ENCODE measurements at places on chromosomes 4 and X.

DNA sequence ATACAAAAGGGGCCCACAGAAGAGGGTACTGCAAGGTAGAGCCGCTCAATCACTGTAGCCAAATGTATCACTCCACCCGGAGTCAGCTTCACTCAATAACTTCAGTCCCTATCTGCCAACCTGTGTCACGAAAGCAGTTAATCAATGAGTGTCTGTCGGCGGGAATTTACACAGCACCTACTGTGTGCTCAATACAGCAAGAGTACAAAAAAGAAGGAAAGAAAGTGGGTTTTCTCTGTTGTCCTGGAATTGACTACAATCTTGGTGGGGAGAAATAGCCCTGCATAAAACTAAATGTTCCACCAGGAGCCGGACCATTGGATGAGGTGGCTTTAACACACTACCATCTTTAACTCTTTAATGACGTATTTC lies 780 bp upstream of the NKRF start:
- DNase-seq: no peak

- no peak for DNase-seq
These were observed 37.5 kb upstream of the ADH1C start for GRCh38 chr4:99390055-99390454.

GRCh38 chr4:19092797-19093196 lies 1071.2 kb upstream of the LCORL start:
- DNase-seq: no peak

DNA sequence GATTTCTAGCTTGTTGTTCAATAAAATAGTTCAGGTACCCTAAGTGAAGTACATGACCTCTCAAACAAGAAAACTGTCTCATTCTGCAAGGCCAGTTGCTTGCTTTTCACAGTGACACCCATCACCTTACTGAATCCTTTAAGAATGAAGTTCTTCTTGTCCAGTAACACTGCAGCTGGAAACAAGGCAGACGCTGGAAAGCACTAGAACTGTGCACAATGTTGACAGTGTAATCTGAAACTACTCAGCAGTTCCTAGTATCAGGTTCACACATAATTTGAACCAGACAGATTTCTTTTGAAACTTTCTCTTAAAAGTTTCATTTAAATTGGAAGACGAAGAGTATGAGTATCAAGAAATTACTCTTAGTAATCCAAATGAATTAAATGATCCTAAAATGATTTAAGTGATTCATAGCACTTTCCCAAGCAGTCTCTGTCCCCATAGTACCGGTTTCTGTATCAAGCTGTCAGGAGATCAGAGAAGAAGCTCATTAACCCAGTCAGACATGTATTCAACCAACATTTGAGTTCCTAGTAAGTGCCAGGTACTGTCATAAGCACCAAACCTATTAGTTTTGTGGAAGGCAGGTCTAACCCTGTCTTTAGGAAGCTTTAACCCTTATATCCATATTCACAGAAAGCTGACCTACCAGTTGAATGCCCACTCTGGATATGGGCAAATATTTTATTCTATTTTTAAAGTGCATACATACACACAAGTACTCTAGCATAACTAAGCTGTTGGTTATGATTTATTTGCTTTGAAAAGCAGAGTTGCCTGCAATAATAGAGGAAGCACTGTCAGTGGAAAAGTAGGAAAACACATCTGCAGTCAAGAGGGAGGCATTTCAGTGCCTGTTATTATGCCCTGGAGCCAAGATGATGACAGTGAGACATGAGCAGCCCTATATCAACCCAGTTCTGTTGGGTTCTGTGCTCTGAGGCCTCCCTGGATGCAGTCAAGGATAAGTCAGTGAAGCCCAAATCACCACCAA lies 63.6 kb downstream of the PALLD start:
- no peak for DNase-seq

GRCh38 chrX:123455693-123456092 lies 271.6 kb downstream of the GRIA3 start:
- no peak for DNase-seq

DNA sequence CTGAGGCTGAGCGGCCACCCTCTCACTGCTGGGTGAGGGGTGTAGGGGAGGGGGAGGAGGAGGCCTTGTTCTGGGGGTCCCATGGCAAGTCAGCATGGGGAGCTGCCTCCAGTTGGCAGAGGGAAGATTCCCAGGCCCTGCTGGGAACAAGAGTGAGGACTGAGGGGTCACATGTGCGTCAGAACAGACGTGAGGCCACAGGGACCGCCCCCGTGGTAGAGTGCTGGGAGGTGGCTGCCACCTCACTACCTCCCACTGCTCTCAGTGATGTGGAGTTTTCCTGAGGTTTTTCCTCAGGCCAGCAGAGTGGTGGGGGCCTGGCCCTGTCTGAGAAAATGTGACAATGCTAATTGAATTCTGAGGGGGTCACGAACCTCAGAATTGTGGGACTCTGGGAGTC lies 568 bp downstream of the MAGEC1 start:
- DNase-seq: no peak

- no peak for DNase-seq
These were observed 1.0 kb upstream of the RELL1 start for GRCh38 chr4:37687194-37687562.

GRCh38 chr4:8221985-8222384 lies 22.9 kb downstream of the SH3TC1 start:
- no peak for DNase-seq

DNA sequence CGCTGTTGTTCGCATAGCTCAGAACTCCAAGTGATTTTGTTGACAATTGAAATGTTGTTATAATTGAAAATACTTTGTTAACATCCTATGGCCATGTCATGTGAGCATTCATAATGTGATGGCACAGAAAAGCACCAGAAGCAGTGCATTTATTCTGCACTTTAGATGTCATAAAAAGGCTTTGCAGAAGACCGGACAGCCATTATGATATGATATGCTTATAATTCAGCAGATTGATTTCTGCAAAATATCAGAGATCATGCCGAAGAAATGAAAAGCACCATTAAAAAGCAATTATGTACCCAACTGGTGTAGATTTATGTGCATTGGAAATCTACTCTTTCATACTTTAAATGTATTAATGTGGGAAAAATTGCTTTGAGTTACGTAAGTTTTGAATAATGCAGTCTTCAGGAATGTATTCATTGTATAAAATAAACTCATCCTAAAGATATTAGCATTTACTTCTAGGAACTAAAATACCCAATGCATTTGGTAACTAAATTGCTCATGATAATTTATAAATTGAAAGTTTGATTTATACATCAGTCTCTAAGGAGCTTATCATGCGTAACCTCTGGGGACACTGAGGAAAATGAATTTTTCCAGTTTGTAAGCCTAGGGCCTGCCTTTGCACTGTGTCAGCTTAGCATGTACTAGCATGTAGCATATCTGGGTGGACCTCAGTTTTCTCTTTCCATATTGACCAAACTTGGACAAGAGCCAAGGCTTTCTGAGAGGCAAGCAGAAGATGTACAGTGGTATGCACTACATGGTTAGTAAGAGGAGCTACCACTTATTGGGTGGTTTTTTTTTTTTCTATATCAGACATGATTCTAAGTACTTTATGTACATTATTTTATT lies 43.6 kb downstream of the TLR10 start:
- DNase-seq: no peak

GRCh38 chrX:147981038-147981752 lies at the start of gene FMR1NB:
FMR1NB (plus strand) TSS chrX:147981337; CDS start chrX:147981403, 66 bp downstream.
- no peak for DNase-seq

DNA sequence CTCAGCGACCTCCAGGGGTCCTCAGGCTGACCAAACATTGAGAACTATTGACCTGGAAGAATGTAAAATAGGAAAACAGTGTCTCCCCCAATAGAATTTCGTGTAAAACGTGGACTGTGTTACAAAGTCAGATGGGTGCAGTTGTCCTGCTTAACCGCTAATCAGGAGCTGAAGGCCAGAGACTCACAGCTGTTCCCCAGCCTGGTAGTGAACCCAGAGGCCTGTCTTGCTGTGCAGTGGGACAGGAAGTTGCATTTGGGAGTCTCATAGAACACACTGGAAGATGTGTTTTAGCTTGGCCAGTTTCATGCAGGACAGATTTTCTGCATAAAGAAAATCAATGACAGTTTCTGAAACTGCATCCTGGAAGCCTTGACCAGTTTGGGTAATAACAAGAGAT lies 151.5 kb downstream of the PTTG2 start:
- no peak for DNase-seq

DNA sequence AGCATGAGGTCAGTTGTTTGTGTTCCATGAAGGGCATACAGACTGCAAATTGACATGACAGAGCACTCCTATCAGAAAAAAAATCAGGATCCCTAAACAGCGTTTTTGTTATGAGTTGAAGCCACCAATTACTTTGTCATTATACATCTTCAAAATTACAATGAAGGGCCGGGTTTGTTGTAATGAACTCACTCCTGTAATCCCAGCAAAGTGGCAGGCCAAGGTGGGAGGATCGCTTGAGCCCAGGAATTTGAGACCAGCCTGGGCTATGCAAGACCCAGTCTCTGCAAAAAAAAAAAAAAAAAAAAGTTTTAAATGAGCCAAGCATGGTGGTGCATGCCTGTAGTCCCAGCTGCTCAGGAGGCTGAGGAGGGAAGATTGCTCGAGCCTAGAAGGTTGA lies 3.5 kb upstream of the DCTD start:
- DNase-seq: no peak

DNA sequence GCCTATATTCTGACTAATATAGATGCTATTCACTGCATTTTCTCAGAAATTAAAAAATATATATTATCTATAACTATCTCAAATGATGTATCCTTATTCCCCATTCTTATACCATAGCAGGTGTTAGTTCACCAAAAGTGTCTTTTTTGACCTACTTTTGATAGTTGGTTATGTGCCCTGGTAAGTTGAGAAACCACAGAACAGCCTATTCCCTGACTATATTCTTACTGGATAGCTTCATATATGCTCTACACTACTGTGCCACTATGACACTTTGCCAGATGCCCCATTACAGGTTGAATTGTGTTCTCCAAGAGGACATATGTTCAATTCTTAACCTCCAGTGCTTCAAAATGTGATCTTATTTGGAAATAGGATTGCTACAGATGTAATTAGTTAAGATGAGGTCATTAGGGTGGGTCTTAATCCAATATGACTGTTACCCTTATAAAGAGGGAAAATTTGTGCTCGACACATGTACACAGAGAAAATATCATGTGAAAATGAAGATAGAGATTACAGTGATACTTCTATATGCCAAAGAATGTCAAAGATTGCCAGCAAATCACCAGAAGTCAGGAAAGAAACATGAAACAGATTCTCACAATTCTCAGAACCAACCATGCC lies 76.1 kb downstream of the LRBA start:
- DNase-seq: no peak

DNA sequence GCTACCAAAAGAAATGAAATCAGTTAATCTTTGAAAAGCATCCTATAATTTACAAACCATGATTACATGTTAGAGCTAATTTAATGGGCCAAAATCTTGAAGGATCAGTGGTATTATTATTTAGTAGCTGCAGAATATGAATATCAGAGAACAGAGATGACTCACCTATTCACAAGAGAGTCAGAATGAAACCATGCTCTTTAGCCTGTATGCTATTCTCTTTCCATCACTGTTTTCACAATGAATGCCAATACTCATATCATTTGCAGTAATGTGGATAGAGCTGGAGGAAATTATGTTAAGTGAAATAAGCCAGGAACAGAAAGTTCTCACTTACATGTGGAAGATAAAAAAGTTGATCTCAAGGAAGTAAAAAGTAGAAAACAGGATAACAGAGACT lies 414.1 kb downstream of the CENPC start:
- DNase-seq: no peak

DNA sequence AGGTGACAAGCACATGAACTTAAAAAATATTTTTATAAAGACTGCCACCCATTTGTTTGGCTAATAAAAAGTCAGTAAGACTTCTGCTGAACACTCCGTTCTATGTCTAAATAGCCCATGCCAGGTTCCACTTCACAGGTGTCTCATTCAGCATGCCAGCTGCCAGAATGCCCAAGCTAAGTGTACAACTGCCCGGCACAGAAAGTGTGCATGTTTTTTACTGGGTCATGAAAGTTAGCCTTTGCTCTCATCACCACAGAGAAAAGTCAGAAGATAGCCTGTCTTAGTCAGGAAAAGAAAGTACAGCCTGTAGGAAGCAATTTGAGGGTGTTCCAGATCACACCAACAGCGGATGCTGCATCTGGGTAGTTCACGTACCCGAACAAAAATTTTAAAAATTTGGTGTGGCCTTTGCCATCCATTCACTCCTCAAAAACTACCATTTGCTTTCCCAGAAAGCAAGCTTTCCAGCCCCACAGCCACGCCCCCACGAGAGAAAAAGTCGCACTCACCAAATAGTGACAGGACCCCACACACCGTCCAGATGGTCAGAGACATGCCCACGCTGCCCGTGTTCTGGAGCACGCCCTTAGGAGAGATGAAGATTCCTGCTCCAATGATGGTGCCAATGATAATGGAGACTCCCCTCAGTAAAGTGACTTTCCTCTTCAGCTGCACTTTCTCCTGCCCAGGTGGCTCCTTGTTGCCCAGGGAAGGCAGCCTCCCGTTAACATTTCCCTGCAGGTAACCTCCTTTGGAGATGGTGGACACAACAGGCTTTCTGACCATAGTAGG lies 671 bp downstream of the SLC7A11 start:
- no peak for DNase-seq

DNA sequence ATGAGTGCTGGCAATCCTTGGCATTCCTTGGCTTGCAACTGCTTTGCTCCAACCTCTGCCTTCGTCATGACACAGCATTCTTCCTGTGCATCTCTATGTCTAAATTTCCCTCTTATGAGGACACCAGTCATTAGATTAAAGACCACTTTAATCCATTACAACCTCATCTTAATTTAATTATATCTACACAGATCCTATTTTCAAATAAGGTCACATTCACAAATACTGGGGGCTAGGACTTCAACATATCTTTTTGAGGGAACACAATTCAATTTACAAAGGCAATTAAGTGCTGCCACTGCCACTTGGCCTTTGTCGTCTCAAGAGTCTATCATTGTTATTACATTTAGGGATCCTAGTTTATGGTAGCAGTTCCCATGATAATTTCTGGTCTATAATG lies 163.7 kb upstream of the PPP1R2C start:
- no peak for DNase-seq

GRCh38 chr4:139951021-139951420 lies 203.0 kb downstream of the MAML3 start:
- DNase-seq: no peak

- no peak for DNase-seq
These were observed 116.6 kb upstream of the FAT1 start for GRCh38 chr4:186840222-186840701.

DNA sequence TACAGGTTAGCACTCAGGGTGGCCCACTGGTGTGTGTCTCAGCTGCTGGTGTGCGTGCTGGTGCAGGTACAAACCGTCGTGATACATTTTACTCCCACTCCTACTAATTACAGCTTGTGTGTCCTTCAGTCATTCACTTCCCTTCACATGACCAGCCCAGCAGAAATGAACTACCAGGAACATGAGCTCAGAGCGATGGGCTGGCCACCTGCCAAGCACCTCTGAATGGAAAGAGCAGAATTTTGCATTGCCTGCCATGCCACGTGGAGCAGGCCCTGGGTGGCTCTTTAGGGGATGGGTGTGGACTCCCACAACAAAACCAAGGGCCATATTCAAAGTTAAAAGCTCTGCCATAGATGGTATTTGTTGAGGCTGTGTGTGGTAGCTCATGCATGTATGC lies 58.9 kb upstream of the PGM2 start:
- peak; percentile 41 for DNase-seq

- no peak for DNase-seq
These were observed 56.5 kb downstream of the TRIM2 start for GRCh38 chr4:153260553-153261300.

Measured in keratinocyte (primary cell).